ENCODE measurements at places on chromosomes 2 and 18.

DNA sequence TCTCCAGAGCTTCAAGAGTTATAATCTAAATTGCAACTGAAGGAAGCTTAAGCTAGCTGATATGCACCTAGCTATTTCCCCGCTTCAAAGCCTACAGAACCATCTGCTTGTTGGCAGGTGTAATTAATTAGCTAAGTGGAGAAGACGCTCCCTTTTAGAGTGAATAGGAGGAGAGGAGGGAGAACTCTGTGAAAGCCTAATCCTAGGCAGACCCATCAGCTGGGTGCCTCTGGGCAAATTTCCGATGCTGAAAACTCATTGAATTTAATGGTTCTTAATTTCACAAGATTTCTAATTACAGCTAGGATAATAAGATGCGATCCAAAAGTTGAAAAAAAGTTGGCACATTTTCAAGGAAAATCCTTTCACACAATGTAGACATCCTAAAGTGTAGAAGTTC lies 735.9 kb downstream of the ERBB4 start:
- DNase-seq = peak; percentile 15

GRCh38 chr2:241870081-241870541 lies 582 bp downstream of the RTP5 start:
- no peak for DNase-seq

GRCh38 chr2:159902722-159903121 lies 104.7 kb upstream of the CD302 start:
- peak; percentile 1 for DNase-seq

GRCh38 chr2:135845257-135845656 lies 8.3 kb upstream of the LCT start:
- no peak for DNase-seq

GRCh38 chr18:74715306-74715705 lies 117.6 kb downstream of the ZNF407 start:
- no peak for DNase-seq

DNA sequence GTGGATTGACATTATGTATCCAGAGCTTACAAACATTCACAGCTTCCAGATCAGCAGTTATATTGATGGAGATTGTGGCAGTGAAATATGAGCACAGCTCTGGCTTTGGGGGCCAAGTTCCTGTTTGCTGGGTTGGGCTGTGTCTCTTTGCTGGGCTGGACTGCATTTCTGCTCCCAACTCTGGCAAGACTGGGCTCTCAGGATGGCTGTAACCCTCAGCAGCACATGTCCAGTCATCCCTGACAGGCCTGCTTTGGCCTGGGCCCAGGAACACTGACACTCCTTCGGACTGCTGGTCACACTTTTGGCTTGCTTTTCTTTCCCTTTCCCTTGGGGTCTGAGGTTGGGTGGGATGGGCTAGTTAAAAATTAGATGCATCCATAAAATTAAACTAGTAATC lies 17.9 kb upstream of the VPS4B start:
- DNase-seq = no peak

- DNase-seq = no peak
These were observed 80.1 kb downstream of the RBM43 start for GRCh38 chr2:151181524-151181923.

DNA sequence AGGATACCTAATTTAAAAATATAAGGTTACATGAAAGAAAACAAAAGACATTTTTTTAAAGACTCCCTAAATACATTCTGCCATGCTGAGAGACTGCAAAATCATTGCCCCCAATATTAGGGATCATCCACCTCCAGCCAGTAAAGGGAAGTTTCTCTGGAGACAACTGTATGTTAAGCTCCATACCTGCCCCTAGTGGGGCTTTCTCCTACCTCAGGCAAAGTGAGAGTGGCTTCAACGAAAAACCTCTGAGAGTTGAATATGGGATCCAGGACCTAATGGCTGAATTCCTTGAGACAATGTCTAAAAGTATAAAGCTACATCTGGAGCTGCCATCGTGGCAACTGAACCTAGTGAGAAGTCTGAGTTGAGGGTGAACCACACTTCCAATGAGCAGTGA lies 248.1 kb upstream of the FIGN start:
- DNase-seq = no peak

DNA sequence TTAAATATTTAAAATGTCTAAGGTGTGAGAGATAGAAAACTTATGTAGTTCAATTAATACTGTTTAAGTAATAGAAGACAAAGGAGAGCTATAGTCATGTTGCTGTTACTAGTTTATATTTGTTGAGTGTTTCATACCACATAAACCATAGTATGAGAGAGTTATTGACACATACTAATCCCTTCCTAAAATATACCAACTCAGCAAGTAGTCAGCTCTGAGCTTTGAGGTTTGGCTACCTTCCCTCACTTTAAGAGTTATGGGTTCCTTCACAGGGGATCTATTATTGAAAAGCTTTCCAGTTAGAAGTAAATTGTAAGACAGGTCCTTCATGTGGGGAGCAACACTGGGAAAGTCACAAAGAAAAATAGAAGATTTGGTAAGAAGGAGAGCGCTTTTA lies 701.6 kb upstream of the ZEB2 start:
- DNase-seq = no peak

All from NCI-H510A treated with DMSO at 0.1 percent for 48 hours (cell line).